ENCODE measurements at places on chromosomes 1 and 21.
A peak's percentile ranks its signal among the peaks of the same experiment; 100 is the strongest.

- DNase-seq = no peak
These were observed 130.8 kb upstream of the SGIP1 start for GRCh38 chr1:66403007-66403731.

- DNase-seq = peak; percentile 24
These were observed 12.3 kb upstream of the SLAMF7 start for GRCh38 chr1:160726498-160727315.

DNA sequence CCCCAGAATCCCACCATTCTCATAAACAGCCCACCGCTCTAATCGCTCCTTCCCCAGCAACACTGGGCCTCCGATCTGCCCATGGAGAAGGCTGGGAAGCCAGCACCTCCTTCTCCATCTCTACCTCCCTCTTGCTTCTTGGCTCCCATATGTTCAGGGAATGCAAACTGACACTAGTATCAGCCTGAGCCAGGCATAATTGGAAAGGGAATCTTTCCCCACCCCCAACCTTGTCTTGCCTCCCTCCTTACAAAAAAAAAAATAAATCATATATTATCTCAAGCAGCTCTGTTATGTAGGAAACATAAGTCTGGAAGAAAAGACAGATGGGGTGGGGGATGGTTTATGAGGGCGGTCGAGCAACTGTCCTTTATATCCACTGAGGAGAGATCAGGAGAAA, 127.2 kb downstream of the NAV1 start:
- no peak for DNase-seq

GRCh38 chr21:17495680-17496079, 17.2 kb upstream of the CXADR start:
- DNase-seq = no peak

DNA sequence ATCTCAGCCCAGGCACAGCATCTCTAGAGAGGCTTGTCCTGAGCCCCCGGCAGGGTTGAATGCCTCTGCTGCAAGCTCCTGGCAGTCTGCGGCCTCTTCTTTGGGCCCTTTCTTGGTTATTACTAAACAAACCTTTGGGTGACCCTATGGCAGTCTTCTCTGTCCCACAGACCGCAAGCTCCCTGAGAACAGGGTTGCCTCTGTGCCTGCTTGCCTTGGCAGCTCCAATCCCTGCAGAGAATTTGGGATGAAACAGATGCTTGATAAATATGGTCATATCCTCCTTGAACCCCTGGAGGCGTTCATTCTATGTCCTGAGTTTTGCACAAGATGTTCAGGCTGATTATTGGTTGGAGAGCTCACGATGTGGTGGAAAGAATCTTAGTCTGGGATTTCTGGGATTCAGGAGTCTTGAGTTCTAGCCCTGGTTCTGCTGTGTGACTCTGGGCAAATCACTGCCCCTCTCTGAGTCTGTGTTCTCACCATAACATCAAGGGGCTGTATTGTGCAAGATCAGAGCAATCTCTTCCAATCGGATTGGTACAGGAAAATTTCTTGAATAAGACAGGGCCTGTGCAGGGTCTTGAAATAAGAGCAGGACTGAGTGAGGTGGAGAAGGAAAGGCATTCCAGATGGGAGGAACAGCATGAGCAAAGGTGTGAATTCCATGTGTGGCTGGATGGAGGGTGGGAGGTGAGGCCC, 49.6 kb downstream of the EDN2 start:
- no peak for DNase-seq
